ENCODE measurements at places on chromosomes 4 and X. TPM values are rescaled to one million over a fixed set of nuclear protein-coding genes. Genes with fewer than 3 reads are reported as not detected.

The COQ2 gene
- total RNA-seq = 12.6 TPM

The STAG2 gene
- total RNA-seq = 104 TPM

The RAB41 gene
- total RNA-seq = not detected

The NUP62CL gene
- 15.8 TPM for total RNA-seq

The PCSK1N gene
- total RNA-seq = 38.5 TPM

The TGIF2LX gene
- not detected for total RNA-seq

The KCND1 gene
- 2.7 TPM for total RNA-seq

The EXOC1L gene
- total RNA-seq = not detected

The DRP2 gene
- 2.9 TPM for total RNA-seq

The LGI2 gene
- 15.5 TPM for total RNA-seq

The SPANXC gene
- total RNA-seq = not detected

The APLN gene
- total RNA-seq = 2.8 TPM

All from metanephros (tissue), 2 donors.